ENCODE measurements at places on chromosomes 7 and 10. TPM values are rescaled to one million over a fixed set of nuclear protein-coding genes. Genes with fewer than 3 reads are reported as not detected.

DNA sequence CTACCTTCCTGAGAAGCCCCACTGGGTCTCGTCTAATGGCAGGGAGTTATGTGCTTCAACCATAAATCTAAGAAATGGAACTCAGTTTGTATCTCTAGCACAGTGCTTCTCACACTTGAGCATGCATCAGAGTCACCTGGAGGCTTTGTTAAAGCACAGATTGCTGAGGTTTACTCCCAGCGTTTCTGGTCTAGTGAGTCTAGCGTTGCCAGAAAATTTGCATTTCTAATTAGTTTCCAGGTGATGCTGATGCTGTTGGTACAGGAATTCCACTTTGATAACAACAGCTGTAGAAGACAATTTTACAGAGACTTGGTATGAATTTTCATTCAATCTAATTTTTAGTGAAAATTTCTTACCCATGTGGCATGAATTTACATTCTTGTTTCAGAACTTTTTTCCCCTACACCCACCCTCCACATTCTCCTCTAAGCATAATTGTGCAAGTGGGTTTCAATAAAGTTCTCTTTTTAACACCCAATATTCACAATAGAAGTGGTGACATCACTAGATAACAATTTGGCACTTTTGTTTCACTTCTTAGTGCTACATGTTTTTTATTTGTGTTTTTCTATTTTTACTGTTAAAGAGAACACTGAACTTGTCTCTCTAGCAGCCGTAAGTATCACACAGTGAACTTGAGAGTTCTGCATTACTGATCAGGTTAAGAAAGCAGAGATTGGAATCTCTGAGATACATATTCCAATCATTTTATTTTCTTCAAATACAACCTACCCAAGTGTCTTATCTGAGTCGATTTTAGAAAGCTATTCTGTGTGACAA lies 48.4 kb upstream of the BET1 start:
- DNase-seq, result no peak

- DNase-seq, result no peak
Observed at GRCh38 chr10:63637901-63638327, 116.7 kb downstream of the REEP3 start.

DNA sequence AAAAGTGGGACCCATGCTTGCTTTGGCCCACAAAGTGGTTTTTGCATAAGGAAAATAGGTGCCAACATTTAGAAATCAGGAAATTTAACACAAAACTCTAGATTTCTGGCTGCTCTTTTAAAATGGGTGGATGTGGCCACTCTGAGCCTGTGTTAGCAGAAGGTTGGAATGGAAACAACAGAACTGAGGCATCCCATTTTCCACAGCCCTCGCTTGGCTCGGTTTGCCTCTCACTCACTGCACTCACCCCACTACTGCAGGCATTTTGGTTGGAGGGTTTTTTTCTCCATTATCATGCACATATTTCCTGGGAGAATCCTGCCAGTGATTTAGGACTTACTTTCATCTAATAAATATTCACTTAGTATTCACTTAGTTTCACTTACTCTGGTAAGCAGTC lies 178.9 kb downstream of the BICC1 start:
- no peak for DNase-seq

GRCh38 chr7:7816816-7817536 lies 98.6 kb upstream of the RPA3 start:
- DNase-seq, result no peak

DNA sequence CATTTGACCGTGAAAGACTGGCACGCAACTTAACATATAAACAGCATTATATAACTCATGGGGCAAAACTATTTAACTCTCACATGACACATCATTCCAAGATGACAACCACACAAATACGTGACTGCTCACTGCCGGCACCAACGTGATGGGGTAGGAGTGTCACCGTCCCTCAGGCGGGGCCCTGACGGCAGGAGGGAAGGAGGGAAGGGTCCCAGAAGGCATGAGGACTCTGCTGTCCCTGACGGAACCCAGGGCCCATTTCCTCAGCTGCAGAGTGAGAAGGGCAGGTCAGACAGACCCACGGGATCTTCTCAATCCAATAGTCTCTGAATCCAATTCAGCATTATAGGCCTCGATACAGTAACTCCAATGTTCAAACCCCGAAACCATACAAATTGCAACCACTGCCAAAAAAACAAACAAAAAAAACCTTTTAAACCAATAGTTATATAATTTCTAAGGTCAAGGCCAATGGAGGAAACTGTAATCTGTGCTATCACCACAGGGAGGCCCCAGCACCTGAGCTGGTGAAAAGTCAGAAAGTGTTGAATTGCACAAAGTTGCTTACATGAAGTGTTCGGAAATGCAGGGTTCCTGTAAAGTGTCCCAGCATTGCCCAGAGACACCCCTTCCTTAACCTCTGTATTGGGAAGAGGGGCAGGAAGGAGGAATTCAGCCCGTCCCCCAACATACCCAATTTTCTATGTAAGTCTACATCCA lies 137.4 kb downstream of the TNS3 start:
- DNase-seq, result no peak

GRCh38 chr7:150988230-150989226 lies 2.3 kb upstream of the NOS3 start:
- peak; percentile 65 for DNase-seq

DNA sequence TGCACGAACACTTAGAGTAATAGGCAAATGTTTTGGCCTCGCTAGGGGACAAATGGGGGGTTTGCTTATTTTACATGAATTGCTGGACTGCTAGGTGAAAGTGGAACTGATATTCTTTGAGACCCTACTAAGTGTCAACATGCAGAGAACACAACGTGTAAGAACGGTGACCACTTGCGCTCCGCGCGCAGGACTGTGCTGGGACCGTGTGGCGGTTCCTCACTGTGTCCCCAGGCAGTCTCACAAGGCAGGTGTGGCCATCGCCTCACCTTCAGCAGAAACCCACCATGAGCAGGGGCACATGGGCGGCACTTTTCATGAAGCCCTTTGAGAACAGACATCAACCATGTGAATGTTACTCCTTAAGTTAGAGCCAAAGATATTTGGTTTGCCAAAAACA lies 27.2 kb downstream of the PTPRN2 start:
- no peak for DNase-seq

The MAT1A gene
- polyA plus RNA-seq, result not detected

DNA sequence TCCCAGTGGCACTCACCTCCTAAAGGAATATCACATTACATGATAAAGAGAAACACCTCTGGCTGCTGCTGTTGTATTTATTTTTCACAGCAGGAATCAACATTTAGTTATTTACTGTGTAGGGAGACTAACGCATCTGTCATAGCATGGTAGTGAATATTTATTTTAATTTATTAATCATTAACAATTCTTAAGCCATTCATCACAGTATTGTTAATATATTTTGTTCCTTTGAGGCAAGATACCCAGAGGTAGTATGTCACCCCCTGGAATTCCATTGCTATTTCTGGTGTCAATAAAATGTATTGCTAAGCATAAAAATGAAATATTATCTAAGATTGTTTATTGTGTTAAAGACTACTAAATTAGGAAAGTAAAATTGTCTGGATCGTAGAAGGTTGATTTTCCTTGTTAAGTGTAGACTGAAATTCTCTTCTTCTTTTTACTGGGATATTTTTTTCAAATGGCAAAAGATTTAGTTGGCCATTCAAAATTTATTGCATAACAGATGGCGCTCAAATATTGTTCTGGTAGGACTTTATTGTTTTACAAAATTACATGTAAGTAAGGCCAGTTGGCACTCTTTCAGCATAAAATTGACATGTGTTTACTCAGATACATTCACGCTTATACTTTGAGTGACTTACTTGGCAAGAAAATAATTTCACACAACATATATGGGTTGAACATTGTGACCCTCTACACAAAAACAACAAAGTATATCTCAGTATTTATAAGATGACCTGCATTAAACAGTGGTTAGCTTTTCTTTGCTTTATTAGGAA lies 1358.7 kb upstream of the SORCS1 start:
- DNase-seq, result no peak

GRCh38 chr7:3065724-3066143 lies 22.1 kb upstream of the CARD11 start:
- DNase-seq, result no peak

The CACNB2 gene
- polyA plus RNA-seq, result 1.2 TPM

DNA sequence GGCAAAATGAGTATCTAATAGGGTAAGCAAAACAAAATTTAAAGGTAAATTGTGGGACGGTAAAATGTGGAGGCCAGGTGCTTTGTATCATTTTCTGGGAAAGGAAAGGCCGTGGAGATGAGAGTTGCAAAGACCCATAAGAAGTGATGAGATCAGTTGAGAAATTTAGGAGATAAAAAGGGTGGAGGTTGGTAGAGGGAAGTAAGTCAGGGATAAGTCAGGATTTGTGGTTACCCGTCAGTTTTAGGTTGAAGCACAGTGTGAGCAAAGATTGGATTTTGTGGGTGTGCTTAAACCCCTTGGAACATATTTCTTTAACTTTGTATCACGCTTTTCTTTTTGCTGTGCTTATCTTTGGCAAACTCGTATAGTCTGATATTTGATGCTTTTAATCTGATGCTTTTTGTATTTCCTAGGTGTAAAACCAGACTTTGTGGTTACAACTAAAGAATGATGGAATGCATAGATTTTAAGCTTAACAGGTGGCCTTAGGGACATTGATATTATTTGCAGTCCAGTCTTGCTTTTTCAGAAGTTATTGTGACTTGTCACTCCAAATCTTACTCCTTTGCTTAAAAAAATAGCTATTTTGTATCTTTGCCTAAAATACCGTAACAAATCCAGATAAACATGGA lies 1.2 kb downstream of the BTRC start:
- DNase-seq, result no peak

Measured in hindlimb muscle (tissue), 1 donor.